AG09309 (cell line): ENCODE measurements at places on chromosomes 7 and 10.
A peak's percentile ranks its signal among the peaks of the same experiment; 100 is the strongest.

DNA sequence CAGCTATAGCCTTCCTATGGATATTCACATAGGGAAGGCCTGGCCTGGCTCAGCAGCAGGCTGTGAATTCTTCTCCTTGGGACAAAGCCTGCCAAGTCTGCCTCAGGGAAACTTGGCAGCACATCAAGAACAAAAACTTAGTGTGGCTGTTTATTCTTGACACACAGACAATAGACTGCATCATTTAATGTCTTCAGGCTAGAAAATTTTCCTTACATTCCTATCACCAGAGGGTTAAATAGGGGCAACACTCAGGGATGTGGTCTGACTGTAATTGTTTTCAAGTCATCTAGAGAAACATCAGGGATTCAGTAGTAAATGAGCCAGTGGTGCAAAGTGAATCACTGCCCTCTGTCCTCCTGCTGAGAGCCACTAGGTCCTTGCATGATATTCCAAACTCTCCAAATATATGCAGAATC is 137.3 kb downstream of the SEMA3C start:
- DNase-seq: peak; percentile 85

DNA sequence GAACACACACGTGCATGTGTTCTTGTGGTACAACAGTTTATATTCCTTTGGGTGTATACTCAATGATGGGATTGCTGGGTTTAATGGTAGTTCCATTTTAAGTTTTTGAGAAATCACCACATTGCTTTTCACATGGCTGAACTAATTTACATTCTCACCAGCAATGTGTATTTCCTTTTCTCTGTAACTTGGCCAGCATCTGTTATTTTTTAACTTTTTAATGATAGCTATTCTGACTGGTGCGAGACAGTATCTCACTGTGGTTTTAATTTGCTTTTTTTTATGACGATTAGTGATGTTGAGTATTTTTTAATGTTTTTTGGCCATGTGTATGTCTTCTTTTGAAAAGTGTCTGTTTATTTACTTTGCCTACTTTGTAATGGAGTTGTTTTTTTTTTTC is 256.6 kb downstream of the ZWINT start:
- DNase-seq: no peak

- DNase-seq: no peak
Observed at GRCh38 chr7:101945034-101945758, 127.8 kb downstream of the CUX1 start.

- DNase-seq: no peak
Observed at GRCh38 chr7:139626817-139627216, 103.3 kb downstream of the CLEC2L start.

DNA sequence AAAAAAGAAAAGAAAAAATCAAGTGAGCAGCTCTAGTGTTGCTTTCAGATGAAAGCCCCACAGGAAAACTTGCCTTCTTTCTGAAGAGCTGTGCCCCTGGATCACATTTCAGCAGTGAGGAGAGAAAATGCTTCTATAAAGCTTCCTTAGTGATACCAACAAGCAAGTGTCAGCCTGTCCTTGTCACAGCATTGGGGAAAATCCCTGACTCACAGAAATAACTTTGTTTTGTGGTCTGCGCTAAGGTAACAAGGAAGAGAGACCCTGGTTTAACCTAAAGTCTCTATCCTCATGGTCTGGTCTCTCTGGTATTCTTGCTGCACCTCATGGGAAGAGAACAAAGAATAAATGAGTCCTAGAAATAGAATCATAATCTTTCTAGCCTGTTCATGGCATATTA is 885.2 kb upstream of the SORCS1 start:
- no peak for DNase-seq

- no peak for DNase-seq
Observed at GRCh38 chr7:4134204-4134603, 547.9 kb upstream of the FOXK1 start.

GRCh38 chr7:28474640-28475039 is 62.3 kb downstream of the CREB5 start:
- DNase-seq: no peak

GRCh38 chr7:68009716-68010115 is 1013.1 kb downstream of the TYW1 start:
- DNase-seq: no peak

- no peak for DNase-seq
Observed at GRCh38 chr10:95416973-95417372, 126.2 kb upstream of the PDLIM1 start.

- DNase-seq: no peak
Observed at GRCh38 chr7:37825038-37825437, 23.4 kb upstream of the NME8 start.

GRCh38 chr10:60937784-60938654 is 6.0 kb downstream of the RHOBTB1 start:
- DNase-seq: no peak

GRCh38 chr10:31477584-31477983 is 158.6 kb downstream of the ZEB1 start:
- DNase-seq: no peak

DNA sequence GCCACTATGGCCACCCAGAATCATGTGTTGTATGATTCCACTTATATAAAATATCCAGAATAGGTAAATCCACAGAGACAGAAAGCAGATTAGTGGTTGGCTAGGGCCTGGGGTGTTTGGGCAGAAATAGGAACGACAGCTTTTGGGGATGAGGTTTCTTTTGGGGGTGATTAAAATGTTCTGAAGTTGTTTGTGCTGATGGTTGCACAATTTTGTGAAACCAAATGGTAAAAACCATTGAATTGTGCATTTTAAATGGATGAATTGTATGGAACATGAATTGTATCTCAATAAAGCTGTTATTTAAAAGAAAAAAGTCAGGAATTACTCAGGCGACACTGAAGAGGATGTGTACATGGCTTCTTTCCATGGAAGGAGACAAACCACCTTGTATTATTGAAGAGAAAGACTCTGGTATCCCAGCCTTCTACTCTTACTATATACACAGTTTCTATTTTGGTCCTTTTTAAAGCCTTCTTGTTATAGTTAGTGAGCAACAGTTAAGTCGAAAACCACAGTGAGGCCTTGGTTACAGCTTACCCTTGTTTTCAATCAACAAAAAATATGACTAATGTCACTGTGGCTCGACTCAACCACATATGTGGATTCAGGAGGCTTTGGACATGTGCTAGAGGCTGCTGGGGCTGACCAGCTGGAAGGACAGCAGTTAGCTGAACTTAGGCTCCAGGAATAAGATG is 57.1 kb upstream of the KMT2E start:
- peak; percentile 83 for DNase-seq

DNA sequence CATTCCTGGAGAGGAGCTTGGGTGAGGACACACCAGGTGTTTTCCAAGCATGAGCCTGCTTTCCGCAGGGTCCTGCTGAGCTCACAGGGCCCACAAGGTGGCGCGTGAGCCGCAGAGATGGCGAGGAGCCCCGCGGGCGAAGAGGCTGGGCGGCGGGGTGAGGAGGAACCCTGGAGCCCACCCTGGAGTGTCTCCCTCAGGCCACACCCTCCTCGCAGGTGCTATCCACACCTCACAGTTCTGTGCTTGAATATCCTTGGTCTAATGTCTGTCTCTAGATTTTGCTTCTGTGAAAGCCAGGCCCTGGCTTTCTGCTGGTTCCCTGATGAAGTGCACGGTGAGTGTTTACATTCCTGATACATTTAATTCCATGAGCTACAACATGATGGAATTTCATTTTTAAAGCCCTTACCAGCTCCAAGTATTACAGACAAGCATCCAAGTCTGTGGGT is 433.6 kb downstream of the ACTR3B start:
- DNase-seq: no peak

GRCh38 chr7:75711656-75712514 is 26.9 kb downstream of the HIP1 start:
- DNase-seq: no peak

- no peak for DNase-seq
Observed at GRCh38 chr7:155495440-155496248, 37.7 kb downstream of the EN2 start.

DNA sequence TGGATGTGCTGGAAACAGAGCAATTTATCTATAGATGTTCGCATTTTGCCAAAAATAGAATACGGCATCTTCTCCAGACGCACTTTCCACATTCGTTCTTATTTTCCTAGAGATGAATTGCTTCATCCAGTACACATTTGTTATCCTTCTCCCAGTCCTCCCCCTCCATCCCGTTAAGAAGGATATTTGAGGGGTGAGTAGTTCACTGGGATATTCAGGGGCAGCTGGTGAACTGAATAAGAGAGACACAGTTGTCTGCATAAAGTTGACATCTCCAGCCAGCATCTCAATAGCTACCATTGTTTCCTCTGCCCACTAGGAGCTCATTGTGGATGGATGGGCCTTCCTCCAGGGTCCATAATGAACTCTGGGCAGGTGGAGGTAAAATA is 456.8 kb upstream of the NRP1 start:
- no peak for DNase-seq

- no peak for DNase-seq
Observed at GRCh38 chr10:77011874-77012811, 625.5 kb downstream of the KCNMA1 start.

DNA sequence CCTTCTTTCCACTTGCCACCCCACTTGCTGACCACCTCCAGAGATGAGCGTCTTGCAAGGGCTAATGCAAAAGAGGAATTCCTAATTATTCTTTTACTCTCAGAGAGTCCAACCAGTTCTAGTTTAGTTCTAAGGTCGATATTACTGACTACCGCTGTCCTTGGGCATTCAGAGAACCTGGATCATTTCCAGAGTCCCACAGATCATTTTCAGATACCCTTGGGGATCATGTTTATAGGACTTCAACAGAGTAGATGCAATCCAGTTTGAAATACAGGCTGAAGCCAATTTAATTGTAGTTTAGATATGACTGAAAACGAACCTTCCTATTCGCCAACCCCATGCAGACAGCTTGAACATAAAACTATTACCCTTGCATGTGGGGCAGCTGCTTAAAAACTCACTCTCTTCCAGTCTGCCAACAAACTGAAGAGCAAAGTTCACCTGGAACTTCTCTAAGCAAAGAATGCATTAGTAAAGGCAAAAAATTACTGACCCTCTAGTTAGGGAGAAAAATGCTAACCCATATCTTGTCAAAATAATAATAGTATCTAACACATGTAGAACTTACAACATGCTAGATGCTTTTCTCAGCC is 22.4 kb downstream of the CFAP69 start:
- DNase-seq: no peak

DNA sequence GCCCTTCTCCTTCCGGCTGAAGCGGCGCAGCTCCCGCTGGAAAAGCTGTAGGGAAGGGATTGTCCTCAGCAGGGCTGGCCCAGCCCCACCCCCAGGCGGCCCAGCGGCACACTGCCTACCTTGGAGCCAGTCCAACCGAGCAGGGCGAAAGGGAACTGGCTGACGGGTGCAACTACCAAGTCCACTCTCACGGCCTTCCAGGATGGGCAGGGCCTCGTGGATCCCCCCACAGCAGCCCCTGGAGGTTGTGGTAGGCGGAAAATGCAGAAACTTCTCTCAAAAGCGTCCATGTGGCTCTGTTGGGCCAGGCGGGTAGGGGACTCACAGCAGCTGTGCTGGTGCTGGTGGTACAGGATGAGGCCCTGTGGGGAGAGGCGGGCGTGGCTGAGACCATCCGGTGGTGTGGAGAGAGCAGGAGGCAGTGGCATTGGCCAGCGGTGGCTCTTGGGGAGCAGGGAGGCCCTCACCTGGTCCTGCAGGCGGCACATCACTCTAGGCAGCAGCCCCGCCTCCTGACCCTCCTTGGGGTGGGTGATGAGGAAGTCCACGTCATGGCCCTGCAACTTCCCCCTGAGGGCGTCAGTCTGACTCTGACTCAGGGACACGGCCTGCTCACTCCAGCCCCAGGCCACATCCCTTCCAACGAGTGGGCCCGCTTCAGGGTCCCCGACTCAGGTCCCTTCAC is 8.4 kb upstream of the PGAM2 start:
- no peak for DNase-seq

DNA sequence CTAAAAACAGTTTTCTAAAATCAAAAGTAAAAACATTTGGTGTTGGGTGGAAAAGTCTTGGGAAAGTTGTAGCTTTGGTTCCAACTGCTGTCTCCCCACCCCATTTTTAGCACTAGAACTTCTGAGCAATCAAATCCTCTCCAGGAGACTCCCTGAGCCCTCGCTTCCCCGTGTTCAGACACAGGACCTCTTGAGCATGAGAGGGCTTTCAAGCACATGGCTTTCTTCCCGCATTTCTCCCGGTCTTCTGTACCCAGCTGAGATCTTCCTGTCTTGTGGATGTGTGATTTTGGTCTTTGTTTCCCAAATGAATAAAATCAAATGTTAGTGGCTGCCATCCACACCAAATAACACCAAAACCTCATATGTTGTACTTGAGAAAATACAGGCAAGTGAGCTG is 5.0 kb downstream of the CXCL12 start:
- no peak for DNase-seq

DNA sequence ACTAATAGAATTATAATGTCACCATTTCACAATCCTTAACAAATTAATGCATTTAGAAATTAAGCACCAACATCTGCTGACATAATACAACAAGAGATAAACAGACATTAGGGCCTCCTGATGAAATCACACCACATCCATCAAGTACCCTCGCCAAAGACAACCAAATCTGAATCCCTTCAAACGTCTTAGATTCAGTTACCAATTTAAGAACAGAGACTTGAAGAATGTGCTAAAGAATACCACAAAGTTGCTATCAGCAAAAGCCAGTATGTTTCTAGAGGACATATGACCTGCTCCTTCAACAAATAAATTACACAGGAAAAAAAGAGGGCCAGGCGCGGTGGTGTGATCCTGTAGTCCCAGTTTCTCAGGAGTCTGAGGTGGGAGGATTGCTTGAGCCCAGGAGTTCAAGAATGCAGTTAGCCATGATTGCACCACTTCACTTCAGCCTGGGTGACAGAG is 144.5 kb downstream of the REEP3 start:
- DNase-seq: no peak

- no peak for DNase-seq
Observed at GRCh38 chr7:140619176-140619575, 21.4 kb downstream of the DENND2A start.

DNA sequence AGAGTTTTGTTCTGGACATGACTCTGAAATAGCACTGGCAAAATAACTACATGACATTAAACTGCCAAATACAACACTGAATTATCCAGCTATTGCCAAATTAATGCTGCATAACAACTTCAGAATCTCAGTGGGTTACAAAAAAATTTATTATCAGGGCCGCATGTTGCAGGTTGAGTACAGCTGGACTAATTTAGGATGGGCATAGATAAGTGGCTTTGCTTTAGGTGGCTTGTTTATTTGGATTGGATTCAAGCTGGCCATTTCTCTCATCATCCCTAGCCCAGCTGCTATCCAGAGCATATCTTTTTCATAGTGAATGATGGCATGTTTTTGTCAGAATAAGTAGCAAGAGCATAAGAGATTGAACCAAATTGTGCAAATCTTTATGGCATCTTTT is 1277.1 kb downstream of the REEP3 start:
- DNase-seq: no peak

GRCh38 chr10:119309423-119309770 is 102.0 kb downstream of the GRK5 start:
- DNase-seq: no peak

- DNase-seq: no peak
Observed at GRCh38 chr7:155298288-155298833, 683 bp downstream of the INSIG1 start.

DNA sequence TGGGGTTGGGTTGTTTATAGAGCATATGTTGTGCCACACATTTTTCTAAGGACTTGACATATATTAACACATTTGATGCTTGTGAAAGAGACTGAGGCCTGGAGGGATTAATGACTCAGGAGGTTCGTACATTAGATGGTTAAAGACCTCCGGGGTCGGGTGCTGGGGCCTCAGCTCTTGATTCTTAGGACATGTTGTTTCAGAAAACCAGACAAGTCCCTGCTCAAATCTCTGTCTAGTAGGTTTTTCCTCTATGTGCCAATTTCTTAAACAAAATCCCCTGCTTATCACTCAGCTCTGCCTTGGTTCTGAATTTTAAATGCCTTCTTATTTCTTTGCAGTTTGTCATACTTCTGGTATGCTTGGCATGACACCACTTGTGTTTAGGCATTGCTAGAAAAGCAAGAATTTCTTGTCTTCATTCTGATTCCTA is 5.8 kb downstream of the UPP1 start:
- DNase-seq: no peak
